ENCODE measurements at places on chromosomes 12 and 14.
A peak's percentile ranks its signal among the peaks of the same experiment; 100 is the strongest.

GRCh38 chr12:109202770-109203169 is 86.4 kb downstream of the ACACB start:
- no peak for DNase-seq

- DNase-seq = no peak
These were observed 17.0 kb downstream of the TPCN1 start for GRCh38 chr12:113238309-113238708.

- DNase-seq = no peak
These were observed 35.8 kb downstream of the SOCS2 start for GRCh38 chr12:93608313-93608712.

GRCh38 chr12:30914986-30915591 is 11.5 kb upstream of the TSPAN11 start:
- DNase-seq = no peak

DNA sequence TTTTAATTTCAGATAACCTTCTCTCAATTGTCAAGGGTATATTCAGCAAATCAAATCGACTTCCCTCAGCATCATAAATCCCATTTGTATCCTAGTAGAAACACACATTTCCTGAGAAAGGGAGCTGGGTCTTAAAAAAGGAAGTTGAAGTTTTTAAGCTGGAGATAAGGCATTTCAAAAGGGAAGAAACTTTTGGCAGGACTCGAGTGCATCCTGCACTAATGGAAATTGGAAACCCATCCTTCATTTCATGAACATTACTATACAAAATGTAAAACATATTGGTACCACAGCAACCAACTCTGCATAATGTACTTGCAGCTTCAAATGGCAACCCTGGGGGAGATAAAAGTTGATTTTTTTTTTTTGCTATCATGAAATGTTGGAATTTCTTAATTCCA is 23.7 kb upstream of the TMCC3 start:
- no peak for DNase-seq

- no peak for DNase-seq
These were observed 142.7 kb downstream of the SNAPC1 start for GRCh38 chr14:61904946-61905345.

DNA sequence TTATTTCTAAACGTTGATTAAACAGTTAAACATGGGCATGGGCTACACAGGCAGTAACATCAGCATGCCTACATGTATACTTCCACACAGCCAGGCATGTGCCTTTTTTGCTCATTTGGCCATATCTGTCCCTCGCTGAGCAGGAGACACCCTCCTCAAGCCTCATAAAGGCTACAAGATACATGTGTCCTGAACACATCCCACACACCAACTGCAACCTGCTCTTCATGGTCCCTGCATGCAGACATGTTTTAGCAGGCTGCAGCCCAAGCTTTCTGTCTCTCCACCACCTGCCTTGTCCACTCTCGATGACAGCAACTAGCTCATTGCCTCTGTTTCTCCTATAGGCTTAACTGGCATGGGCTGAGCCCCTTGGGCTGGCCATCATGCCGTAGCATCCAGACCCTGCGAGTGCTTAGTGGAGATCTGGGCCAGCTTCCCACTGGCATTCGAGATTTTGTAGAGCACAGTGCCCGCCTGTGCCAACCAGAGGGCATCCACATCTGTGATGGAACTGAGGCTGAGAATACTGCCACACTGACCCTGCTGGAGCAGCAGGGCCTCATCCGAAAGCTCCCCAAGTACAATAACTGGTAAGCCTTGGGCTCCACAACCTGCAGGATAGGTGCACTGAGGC is 2.6 kb downstream of the PCK2 start:
- DNase-seq = no peak

DNA sequence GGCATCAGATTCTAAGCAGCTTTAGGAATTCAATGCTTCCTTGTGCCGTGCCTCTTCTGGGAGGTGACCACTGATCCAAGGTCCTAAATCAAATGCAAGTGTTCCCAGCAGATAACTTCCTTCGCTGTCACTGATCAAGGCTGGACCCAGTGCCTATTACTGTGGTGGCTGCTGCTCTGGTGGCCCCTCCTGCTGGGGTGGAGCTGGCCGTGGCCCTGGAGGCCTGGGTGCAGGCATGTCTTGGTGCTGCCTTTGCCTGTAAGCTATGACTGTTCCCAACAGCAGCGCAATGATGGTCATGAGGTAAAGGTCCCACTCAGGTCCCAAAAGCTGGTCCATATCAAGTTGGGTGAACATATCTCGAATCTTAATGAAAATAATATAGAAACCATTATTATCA is 56.8 kb downstream of the SEL1L start:
- no peak for DNase-seq

- no peak for DNase-seq
These were observed 118.9 kb downstream of the VEZT start for GRCh38 chr12:95336387-95337067.

DNA sequence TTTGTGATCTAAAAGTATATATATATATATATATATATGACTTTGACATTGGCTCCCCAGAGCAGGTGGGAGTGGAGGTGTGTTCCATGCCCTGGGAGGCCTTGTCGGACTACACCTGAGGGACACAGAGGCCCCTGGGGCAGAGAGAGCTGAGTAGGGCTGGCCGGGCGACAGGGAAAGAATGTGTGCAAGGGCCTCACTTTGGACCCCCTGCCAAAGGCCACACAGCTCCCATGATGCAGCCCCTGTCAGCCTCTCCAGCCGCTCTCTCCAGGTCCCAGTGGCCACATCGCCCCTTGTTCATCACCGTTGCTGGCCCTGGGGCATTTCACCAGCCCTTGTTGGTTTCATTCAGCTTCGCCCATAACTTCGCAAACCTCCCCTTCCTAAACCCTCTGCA is 123.9 kb downstream of the BCL11B start:
- DNase-seq = no peak

DNA sequence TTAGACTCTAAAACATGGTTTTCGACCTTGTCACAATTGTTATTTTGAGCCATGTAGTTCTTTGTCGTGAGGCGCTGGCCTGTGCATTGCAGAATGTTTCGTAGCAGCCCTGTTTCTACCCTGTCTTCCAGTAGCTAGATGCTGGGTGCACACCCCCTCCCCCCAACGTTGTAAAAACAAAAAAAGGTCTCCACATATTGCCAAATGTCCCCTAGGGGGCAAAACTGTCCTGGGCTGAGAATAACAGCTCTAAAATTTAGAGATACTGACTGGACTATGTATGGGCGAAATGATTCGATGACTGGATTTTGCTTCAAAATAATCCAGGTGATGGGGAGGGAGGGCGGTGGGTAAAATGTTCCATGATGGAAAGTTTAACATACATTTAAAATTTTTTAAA is 126.1 kb upstream of the FUT8 start:
- DNase-seq = no peak

- no peak for DNase-seq
These were observed 1246.4 kb downstream of the SLC16A7 start for GRCh38 chr12:60842181-60842580.

GRCh38 chr12:48961331-48961730 is 4.0 kb upstream of the ARF3 start:
- DNase-seq = no peak

DNA sequence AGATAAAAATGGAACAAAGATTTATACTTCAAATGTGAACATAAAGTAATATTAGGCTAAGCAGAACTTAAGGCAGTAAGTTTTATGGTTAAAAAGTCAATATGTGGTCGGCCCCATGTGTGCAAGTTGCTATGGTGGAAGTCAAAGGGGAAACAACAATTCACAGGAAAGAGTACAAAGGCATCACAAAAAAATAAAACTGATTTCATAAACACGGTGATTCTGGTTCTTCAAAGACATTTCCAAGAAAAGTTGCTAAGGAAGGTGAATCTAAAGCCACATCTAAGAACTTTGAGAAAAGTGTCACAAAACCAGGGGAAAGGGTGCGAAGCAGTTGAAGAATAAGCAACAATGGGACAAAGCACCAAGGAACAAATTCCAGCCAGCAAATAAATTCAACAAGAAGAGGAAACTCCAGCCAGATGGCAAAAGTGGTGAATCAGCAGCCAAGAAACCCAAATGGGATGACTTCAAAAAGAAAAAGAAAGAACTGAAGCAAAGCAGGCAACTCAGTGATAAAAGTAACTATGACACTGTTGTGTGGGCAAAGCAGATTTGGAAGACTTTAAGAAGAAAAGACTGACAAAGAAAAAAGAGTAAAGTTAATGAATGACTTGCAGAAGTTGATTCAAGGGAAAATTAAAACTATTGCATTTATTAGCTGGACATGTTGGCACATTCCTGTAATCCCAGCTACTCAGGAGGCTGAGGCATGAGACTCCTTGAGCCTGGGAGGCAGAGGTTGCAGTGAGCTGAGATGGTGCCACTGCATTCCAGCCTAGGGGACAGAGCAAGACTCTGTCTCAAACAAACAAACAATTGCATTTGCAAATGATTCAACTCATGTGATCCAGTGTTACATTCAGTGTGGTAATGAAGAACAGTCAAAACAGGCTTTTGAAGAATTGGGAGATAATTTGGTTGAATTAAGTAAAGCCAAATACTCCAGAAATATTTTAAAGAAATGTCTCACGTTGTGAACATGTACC is 19.5 kb downstream of the PTGDR start:
- DNase-seq = no peak

GRCh38 chr12:98816720-98817119 is 171.6 kb downstream of the APAF1 start:
- no peak for DNase-seq

DNA sequence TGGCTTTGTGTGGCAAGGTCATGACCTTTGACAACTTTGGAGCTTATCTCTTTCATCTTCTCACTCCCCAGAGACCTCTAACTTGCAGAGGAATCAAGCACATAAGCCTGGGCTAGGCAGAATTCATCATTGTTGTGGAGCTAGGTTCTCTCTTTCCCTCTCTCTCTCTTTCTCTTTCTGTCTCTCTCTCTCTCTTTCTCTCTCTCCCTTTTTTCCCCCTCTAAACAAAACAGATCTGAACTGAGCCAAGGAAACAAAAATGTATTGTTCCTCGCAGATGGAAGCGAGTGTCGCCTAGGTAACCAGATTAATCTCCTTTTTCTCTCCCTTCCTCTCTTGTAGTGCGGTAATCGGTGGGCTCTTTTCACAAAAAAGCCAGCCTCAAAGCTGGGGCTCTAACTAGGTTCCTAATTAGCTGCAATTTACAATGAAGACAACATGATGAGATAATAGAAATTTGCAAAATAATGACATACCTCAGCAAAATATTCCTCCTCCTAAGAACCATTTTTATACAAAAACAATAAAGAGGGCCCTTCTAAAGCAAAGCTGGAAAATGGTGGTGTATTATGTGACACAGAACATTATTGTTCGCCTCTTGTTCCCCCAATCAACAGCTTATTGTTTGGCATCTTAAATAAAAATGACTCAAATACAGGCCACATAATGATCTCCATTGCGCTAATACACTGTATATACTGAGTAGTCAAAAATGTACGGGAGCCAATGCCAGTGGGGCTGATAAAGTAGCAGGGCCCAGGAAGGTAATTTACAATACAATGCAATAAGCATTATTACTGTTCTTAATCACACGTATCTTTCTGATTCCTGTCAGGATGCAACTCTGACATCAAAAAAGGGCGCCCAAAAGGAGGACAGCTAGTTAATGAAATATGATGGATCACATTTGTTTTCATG is 65.7 kb upstream of the SOX5 start:
- DNase-seq = no peak

DNA sequence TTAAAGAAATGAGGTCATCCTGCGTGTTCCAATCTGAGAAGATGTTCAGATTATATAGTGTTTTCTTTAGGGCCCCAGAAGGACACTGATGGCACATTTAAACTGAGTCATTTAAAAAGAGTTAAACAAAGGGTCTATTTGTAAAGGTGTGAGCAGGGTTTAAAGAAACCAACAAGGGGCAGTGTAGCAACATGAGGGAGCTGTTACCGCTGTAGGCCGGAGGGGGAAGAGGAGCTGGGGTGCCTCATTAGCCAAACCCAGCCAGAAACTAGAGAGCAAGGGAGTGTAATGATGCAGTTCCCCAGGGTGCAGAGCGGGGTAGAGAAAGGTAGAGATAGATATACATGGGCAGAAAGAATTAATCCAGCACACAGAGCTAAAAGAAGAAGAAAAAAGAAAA is 160.4 kb downstream of the TBX5 start:
- DNase-seq = no peak

DNA sequence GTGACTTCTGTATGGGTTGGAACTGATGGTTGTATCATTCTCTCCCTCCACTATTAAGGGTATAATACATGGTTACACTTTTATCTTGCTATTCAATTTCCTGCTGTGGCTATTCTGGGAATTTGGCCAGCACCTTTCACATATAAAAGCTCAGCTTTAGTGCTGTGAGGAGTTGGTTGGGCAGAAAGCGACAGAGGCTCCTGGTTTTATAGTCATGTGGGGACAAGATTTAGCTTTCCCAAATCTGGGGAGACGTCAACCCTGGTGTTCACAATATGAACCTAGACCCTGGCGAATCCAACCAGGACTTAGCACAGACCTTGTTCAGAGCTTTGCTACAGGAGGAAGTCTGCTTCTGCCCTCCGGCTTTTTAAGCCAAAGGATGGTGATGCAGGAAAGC is 36.5 kb downstream of the FOS start:
- DNase-seq = no peak

GRCh38 chr12:62256408-62257096 is 3.7 kb upstream of the USP15 start:
- DNase-seq = peak; percentile 54

- DNase-seq = no peak
These were observed 13.0 kb downstream of the SLC25A3 start for GRCh38 chr12:98606359-98606988.

- DNase-seq = no peak
These were observed 27.2 kb downstream of the JDP2 start for GRCh38 chr14:75454963-75455546.

DNA sequence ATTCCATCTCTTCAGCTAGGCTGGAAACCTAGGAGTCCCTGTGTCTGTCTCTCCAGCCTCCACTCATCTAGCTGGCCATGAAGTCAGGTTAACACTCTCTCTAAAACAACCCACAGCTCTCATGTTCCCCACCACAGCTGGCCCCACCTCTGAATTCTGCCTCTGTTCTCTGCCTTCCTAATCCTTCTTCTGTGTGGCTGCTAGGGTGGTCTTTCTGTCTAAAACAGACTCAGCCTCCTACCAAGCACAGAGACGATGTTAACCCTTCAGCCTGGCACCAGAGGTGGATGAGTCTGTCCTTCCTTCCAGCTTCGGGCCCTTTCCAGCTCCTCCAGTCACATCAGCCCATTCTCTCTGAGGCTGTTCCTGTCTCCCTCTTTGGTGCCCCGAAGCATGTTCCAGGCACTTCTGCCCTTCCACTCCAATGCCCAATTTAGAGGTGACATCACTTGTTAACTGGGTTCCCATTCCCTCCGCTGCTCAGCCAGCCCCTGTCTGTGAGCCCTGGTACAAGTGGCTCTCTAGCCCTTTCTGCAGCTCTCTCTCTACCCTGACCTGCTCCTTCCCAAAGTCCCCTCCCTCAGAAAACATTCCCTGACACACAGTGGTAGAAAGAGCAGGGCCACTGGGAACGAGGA is 9.1 kb downstream of the FIGNL2 start:
- DNase-seq = no peak

GRCh38 chr12:559906-560455 is 100.2 kb downstream of the B4GALNT3 start:
- DNase-seq = no peak
